ENCODE measurements at places on chromosomes 7 and 10.

DNA sequence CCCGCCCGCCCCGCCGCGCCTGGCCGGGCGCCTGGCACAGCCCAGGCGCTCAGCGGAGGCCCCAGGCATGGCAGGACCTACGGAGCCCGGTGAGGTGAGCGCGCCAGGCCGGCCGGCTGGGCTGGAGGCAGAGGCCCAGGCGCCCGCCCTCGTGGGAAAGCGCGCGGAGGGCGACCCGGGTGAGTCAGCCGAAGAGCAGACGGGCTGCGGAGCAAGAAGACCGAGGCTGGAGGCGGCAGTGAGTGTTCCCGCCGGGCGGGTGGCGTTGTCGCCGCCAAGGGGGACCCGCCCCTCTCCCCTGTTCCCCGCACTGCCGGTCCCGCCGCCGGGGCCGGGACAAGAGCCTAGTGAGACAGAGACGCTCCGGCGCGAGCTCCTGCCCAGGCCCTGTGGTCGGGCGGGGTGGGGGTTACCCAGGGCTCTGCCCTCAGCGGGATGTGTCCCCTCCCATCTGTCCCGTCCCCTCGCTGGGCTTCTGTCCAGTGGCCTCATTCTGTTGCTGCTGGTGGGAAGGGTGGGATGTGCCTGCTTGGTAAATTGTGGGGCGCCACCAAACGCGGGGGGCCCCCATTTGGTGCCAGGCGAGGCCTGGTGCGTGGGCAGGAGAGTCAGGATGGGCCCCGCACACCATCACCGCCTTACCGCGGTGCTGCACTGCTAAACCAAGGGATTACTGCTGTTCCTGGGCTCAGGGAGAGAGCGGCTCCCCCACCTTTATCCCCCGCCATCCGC is 17.0 kb upstream of the NODAL start:
- H3K27me3 ChIP-seq = peaks cover 58% of the 10 kb centered on the region
- H3K36me3 ChIP-seq = no peaks in the 10 kb centered on the region
- peak; percentile 63 for DNase-seq
- H3K27ac ChIP-seq = no peak overlapping the region
- peak overlapping the region; percentile 57 for H3K4me3 ChIP-seq

DNA sequence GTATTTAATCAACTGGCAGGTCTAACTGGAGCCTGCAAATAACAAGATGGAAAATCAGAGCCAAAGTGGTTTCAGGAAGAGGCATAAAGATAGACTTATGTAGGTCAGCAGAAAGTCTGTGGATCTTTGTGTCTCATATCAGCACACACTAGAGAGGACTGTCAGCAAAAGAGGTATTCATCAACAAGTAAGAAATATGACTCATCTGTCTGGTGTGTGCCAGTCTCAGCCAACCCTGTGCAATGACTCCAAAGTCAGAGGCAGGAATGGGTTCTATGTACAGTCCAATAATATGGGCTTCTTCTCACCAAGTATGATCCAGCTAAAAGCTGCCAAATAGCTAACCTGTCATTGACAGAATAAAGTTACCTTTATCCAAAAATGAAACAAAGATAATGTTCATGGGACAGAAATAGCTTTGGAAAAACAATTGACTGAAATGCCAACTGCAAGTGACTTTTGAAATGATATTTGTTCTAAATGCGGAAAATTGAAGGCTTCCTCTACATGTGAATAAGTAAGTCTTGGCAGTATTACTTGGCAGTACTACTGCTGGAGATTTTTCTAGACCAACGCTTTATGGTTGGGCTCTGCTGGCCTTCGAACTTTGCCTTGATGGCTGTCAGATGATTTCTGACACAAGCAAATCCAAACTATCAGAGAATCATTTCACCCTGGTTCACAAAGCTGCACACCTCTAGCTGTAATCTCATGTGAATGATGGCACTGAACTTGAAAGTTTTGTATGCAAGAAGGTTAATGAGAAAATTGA is 272.3 kb upstream of the SEMA3C start:
- no peak overlapping the region for H3K4me3 ChIP-seq
- H3K36me3 ChIP-seq = peaks cover 5% of the 10 kb centered on the region
- no peaks in the 10 kb centered on the region for H3K27me3 ChIP-seq
- no peak overlapping the region for H3K27ac ChIP-seq

DNA sequence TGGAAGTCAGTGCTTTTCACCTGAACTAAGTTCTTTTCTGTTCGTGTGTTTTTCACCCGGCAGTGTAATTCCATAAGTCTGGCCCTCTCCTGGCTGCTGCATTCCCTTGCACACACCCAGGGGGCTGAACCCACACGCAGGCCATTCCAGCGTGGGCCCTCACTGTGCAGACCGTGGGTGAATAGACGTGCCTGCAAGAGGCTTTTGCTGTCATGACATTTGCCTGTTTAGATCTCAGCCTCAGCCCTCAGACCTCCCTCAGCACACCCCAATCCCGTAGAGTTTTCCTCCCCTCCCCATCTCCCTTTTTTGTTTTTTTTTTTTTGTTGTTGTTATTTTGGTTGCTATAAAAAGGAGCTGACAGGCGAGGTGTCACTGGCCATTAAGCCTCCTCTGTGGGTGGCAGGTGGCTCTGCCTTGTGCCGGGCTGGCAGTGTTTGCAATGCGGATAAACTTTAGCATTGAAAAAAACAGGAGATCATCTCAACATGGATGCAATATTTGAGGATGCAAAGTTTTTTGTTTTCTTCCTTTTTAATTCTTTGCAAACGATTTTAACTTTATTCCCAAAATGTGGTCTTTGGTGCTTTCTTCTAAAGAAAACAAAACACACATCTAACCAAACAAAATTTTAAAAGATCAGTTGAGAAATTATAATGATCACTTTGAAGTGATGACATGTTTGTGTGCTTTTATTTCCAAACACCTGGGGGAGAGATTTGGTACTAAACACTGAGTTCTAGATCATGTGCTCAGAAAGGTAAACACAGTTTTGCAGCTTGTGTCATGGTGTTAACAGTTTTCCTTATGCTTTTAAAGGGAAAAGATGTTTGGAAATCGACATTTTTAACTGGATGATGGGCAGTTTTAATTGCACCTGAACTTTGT is 58.8 kb downstream of the WDR37 start:
- DNase-seq = no peak
- H3K4me1 ChIP-seq = peaks cover 9% of the 10 kb centered on the region
- no peak overlapping the region for H3K27ac ChIP-seq
- H3K36me3 ChIP-seq = peaks cover 41% of the 10 kb centered on the region

- H3K36me3 ChIP-seq = peaks cover 4% of the 10 kb centered on the region
- no peak overlapping the region for H3K4me3 ChIP-seq
- H3K27ac ChIP-seq = peak overlapping the region; percentile 45
- no peaks in the 10 kb centered on the region for H3K27me3 ChIP-seq
- DNase-seq = no peak
Measured at GRCh38 chr7:46812101-46812675, 769.7 kb downstream of the TNS3 start.

DNA sequence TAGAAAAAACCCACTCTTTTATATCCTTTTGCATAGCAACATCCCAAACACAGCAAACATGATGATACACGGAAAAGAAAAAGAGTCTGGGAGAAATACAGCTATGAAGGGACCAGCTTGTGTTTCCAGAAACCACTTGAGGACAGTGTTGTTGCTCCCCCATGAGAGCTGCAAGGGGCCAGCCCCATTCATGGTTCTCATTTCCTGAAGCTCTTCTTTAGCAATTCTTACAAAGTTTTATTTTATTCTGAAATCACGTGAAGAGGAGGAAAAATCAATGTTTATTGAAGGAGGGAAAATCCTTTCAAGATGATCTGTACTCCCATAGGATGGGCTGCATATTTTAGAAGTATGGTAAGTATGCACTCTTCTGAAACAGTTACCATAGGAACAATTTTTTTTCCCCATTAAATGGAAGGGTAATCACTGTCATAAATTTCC is 17.5 kb upstream of the PRTFDC1 start:
- H3K4me3 ChIP-seq = no peak overlapping the region
- H3K27ac ChIP-seq = peak overlapping the region; percentile 77
- DNase-seq = no peak
- H3K27me3 ChIP-seq = no peaks in the 10 kb centered on the region
- H3K36me3 ChIP-seq = no peaks in the 10 kb centered on the region

DNA sequence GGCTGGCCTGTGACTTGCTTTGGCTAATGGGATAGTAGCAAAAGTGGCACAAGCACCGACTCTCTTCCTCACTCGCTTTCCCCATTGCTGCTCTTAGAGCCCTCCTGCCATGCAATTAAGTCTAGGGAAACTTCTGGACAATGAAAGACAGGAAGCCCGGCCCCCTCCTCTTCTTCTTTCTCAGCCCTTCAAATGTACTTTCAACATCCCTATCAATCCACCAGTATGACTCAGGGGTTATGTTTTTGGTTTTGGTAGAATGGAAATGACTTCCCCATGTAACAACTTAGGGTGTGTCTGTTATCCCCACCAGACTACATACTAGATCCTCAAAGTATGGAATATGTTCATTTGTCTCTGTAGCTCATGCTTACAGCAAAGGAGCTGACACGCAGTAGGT is 139.0 kb upstream of the GDF10 start:
- DNase-seq = no peak
- H3K27me3 ChIP-seq = peaks cover 17% of the 10 kb centered on the region
- no peak overlapping the region for H3K4me3 ChIP-seq
- no peaks in the 10 kb centered on the region for H3K36me3 ChIP-seq
- H3K27ac ChIP-seq = no peak overlapping the region
- H3K4me1 ChIP-seq = peaks cover 14% of the 10 kb centered on the region

DNA sequence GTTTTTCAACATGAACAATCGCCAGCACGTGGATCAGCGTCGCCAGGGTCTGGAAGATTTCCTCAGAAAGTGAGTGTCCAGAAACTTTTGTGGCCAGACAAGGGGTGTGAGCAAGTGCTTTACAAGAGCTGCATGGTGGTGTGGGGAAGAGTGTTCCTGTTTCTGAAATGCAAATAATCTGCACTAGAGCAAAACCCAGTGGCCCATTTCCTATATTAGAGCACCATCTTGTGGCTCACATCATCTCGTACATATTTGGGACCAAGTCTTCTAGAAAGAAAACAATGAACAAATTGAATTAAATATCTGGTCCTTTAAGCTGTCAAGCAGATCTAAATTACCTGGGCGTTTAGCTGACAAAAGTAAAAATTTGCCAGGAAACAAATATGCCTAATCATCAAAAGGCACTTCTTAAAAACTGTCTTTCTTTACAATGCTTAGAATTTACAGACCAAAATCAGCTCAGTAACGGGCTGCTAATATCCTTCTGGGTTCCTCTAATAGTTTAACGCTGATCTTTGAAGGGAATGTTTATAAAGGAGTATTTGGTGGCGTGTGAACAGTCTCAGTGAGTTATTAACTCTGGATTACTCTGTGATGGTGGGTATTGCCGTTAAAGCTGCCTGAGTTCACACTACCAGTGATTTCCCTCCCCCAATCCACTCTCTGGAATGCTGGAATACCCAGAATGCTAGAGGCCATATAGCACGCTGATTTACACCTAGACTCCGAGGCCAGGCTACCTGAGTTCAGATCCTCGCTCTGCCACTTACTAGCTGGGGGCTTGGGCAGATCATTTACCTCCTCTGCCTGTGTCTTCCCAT is 73.6 kb downstream of the SNX10 start:
- peak overlapping the region; percentile 64 for H3K27ac ChIP-seq
- no peaks in the 10 kb centered on the region for H3K36me3 ChIP-seq
- DNase-seq = no peak
- peaks cover 35% of the 10 kb centered on the region for H3K4me1 ChIP-seq
- H3K4me3 ChIP-seq = peak overlapping the region; percentile 25

DNA sequence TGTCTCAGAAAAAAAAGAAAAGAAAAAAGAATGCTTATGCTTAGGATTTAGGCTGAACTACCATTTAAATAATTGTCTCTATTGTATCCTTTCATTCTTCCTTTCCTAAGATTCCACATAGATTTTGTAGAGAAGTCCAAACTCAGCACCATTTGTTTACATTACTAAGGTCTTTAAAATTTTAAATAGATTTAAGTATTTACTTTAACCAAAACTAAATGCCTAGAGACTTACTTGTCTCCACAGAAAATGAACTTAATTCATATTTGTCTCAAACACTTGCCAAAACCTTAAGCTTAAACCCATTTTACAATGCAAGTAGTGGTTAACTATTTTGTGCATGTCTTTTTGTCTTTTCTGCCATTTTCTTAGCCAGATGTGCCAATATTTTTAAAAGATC is 54.1 kb upstream of the ABI1 start:
- no peak overlapping the region for H3K27ac ChIP-seq
- DNase-seq = no peak
- H3K27me3 ChIP-seq = peaks cover 2% of the 10 kb centered on the region
- no peak overlapping the region for H3K4me3 ChIP-seq

DNA sequence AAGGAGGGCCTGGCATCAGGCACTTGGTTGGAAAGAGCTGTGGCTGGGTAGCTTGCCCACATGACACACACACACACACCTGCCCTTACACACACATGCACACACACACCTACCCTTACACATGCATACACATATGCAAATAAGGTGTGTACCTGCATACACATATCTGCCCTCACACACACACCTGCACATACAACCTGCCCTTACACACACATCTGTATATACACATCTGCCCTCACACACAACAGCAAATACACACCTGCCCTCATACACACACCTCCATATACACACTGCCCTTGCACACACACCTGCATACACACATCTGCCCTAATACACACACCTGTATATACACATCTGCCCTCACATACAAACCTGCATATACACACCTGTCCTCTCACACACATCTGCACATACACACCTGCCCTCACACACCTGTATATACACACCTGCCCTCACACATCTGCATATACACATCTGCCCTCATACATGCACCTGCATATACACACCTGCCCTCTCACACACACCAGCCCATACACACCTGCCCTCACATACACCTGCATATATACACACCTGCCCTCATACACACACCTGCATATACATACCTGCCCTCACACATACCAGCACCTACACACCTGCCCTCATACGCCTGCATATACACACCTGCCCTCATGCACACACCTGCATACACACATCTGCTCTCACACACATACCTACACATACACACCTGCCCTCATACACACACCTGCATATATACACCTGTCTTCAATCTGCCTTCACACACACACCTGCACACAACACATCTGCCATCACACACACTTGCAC is 82.9 kb downstream of the GRID1 start:
- no peaks in the 10 kb centered on the region for H3K36me3 ChIP-seq
- H3K27me3 ChIP-seq = peaks cover 36% of the 10 kb centered on the region
- no peak overlapping the region for H3K4me3 ChIP-seq
- no peak overlapping the region for H3K27ac ChIP-seq

- H3K4me1 ChIP-seq = no peaks in the 10 kb centered on the region
- no peaks in the 10 kb centered on the region for H3K36me3 ChIP-seq
- no peak overlapping the region for H3K4me3 ChIP-seq
- H3K27me3 ChIP-seq = no peaks in the 10 kb centered on the region
- DNase-seq = no peak
Measured at GRCh38 chr7:27670676-27671075, 8.0 kb upstream of the HIBADH start.

DNA sequence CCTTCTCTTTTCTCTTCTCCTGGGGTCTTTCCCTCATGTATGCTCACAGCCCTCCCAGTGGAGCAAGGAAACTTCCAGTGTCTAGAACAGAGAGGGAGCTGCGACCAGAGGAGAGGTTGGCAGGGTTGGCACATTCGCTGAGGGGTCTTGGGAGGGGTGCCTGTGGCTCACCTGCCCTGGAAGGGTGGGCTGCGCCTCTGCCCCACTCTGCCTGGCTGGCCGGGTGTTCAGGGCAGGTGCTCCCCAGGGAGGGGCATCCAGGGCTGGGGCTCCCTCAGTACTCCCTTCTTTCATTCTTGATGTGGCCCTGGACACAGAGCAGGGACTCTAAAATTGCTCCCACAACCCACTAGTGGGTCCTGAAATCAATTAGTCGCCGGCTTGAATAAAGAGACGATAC is 16.9 kb downstream of the SHH start:
- DNase-seq = no peak
- no peak overlapping the region for H3K4me3 ChIP-seq
- no peaks in the 10 kb centered on the region for H3K4me1 ChIP-seq
- H3K27ac ChIP-seq = no peak overlapping the region
